ENCODE measurements at places on chromosomes 1 and 21.

GRCh38 chr1:230648114-230648513, 5.8 kb downstream of the COG2 start:
- DNase-seq, result no peak

DNA sequence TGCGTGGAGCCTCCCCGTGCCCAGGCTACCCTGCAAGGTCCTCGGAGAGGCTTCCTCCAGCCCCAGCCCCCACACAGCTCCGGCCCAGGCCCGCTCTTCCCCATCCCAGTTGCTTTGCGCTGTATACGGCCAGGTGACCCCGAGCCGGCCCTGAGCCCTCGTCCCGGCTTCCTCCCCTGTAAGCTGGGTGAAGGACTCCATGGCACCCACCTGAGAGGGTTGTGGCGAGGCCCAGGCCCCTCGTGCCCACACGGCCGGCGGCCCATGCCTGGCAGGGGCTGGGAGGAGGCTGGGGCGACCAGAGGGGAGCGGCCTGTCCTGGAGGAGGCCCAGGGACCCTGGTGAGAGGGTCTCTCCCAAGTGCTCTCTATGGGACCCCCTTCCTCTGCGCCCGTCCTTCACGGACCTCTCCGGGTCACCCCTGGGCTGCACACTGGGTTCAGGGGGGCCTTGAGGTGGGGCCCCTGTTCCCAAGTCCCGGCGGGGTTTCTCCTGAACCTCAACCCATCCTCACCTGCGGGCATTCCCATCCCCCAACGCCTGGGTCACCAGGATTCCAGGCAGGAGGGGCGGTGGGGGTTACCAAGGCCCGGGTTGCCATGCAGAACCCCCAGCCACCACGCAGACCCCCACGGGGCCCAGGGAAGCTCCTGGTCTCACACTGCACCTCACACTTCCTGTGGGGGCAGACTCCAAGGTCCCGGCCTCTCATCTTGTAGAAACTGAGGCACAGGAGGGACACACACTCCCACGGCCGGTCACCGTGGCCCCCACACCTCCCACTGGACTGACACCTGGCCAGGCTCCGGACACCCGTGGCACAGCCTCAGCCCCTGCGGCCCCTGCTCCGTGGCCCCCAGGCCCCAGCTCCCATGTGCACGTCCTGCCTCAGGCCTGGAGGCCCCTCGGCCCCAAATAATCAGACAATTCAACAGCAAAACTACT, 25.2 kb downstream of the COL6A1 start:
- DNase-seq, result no peak

DNA sequence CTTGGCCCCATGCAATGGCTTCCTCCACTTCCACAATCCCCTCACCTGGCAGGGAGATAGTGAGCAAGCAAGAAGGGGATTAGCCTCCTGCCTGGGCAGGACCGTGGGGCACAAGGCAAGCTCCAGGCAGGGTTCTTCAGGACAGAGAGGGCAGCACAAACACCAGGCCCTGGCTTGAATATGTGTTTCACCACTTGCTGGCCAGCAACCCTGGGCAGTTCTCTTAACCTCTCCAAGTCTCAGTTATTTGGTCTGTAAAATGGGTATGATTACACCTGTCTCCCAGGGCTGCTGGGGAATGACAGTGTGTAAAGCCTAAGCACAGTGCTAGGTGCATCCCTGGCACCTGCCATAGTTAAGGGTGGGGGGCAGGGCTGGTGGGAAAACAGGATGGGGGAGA, 31.9 kb downstream of the H3-3A start:
- DNase-seq, result no peak

DNA sequence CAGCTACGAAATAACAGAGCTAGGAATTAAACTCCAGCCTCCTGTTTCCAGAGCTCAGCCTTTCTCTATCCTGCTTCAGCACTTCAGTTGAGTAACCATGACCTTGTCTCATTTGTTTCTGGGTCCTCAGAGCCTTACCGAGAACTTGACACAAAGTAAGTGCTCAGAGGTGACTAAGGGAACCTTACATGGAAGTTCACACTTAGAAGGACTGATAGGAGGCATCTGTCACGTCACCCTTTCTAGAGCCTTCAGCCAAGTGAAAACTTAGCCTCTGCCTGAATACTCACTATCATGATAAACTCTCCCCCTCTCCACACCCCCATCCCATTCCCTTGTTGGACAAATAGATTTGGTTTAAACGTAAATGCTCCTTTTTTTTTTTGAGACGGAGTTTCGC, 9.8 kb upstream of the LUZP1 start:
- no peak for DNase-seq

DNA sequence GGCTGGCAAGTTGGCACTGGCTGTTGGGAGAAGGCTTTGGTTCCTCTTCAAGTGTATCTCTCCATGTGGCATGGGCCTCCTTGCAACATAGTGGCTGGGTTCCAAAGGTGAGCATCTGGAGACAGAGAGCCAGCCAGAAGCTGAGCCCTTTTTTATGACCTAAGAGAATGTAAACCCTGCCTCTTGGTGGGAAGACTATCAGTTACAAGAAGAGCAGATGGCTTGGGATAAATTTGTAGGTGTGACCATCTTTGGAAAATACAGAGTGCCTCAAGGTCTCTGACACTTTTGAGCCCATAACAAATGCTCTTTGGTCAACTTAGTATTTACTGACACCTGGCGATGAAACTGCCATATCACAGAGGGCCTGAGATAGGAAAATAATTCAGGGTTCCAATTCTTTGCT, 31.4 kb upstream of the PRELP start:
- no peak for DNase-seq

DNA sequence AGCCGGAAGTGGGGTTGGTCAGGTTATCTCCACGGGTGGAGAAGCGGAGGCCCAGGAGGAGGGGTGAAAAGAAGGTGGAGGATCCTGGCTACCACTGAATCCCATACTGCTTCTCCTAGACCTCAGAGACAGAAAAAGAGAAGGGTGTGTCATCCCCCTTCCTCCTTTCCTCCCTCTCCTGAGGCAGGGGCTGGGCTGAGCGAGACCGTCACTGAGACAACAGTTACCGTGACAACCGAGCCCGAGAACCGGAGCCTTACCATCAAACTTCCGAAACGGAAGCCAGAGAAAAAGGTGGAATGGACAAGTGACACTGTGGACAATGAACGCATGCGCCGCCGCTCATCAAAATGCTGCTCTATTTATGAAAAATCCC, 42.1 kb upstream of the NBPF3 start:
- no peak for DNase-seq
